ENCODE measurements at places on chromosomes 4 and X.

DNA sequence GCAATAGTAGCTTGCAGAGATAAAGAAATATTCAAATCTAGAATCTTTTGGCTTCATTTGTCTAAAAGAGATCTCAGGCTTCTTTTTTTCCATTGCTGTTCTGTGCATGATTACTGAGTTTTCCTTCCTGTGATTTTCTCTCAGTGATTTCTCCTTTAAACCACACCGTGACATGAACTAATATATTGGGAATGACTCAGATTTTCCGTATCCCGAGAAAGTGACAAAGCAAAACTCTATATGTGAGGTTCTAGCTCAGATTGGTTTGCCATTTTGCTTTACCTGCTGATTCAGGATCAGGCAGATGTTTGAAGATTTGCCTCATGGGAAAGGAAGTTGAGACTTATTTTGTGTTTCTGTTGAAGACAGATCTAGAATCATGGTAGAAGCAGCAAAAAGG is 59.4 kb downstream of the MTHFD2L start:
- DNase-seq: no peak

GRCh38 chrX:150983521-150984168 is 510 bp downstream of the HMGB3 start:
- DNase-seq: no peak

GRCh38 chrX:113058634-113059033 is 218.0 kb upstream of the AMOT start:
- no peak for DNase-seq

- DNase-seq: no peak
These were observed 47.1 kb downstream of the FAM13A start for GRCh38 chr4:89009761-89010369.

GRCh38 chr4:20271950-20272349 is 20.2 kb downstream of the SLIT2 start:
- no peak for DNase-seq

- no peak for DNase-seq
These were observed 21.4 kb upstream of the AFAP1 start for GRCh38 chr4:7960790-7961655.

DNA sequence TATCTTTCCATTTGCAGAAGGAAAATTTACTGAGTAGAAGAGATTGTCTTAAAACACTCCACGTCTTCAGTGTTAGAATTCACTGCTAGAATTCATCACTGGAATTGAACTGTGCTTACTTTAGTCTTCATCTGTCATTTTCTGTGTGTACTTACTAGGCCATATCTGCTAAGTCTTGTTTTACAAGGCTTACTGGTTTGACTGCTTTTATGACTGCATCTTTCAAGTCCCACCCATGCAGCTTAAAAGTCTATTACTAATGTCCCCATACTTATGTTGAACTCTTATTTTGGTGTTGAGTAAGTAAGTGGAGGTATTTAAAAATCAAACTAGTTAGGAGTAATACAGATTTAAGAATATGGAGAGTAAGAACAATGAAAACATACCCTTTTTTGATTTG is 14.6 kb downstream of the CLCN3 start:
- no peak for DNase-seq

DNA sequence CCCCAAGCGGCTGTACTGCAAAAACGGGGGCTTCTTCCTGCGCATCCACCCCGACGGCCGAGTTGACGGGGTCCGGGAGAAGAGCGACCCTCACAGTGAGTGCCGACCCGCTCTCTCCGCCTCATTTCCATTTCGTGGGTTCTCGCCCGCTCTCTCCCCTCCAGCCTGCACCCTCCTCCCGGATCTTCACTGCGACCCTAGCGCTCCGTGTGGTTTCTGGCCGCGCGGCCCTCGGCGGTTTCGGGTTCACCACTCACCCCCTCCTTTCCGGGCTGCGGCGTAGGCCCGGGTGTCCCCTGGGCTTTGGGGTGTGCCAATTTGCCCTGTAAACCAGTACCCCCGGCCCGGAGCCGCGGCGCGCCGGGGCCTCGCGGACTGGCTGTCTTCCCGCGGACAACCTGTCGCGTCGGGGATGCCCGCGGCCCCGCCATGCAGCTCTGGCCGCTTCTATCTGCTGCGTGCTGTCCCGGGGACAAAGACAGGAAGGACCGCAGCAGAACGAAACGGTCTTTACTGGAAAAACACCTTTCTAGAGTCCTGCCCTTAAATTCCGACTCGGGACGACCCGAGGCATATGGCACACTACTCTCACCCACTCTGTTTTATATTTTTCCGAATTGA is 737 bp downstream of the FGF2 start:
- peak; percentile 11 for DNase-seq

- no peak for DNase-seq
These were observed 40.6 kb upstream of the CYP2U1 start for GRCh38 chr4:107890779-107891178.

GRCh38 chrX:130100180-130100579 is 10.1 kb downstream of the ELF4 start:
- DNase-seq: no peak

DNA sequence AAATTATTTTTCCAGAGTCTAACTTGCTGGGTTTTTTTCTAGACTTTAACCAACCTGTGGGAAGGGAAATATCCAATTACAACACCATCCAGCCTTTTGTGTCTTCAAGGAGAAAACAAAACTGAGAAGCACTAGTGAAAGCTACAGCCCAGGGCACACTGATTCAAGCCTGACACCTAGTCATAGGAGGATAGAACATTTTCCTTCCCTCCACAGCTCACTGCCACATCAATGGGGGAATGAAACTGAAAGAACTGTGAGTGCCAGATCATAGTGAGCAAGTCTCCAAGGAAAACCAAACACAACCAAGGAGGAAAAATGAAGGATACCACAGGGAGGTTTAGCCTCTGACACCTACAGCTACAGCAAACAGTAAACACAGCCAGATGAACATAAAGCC is 43.3 kb upstream of the MAGEA8 start:
- DNase-seq: no peak

GRCh38 chr4:147408189-147408588 is 72.7 kb upstream of the EDNRA start:
- no peak for DNase-seq

DNA sequence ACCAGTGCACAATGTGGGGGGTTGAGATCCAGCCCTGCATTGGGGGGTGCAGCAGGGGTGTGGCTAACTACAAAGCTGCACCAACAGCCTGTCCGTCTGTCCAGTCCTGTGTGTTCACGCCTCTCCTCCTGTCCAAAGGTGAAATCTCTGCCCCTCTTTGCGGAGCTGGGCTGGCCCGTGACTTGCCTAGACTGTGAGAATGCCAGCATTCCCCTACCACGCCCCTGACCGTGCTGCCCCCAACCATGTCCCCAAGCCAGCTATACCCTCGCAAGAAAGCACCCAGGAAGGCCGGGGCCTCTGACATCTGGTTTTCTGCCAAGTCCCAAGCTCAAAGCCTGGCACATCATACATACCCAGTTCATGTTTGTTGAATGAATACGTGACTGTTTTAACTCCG is 19.2 kb downstream of the ZFYVE28 start:
- DNase-seq: no peak

- no peak for DNase-seq
These were observed 1163.5 kb downstream of the ARAP2 start for GRCh38 chr4:35080799-35081198.

DNA sequence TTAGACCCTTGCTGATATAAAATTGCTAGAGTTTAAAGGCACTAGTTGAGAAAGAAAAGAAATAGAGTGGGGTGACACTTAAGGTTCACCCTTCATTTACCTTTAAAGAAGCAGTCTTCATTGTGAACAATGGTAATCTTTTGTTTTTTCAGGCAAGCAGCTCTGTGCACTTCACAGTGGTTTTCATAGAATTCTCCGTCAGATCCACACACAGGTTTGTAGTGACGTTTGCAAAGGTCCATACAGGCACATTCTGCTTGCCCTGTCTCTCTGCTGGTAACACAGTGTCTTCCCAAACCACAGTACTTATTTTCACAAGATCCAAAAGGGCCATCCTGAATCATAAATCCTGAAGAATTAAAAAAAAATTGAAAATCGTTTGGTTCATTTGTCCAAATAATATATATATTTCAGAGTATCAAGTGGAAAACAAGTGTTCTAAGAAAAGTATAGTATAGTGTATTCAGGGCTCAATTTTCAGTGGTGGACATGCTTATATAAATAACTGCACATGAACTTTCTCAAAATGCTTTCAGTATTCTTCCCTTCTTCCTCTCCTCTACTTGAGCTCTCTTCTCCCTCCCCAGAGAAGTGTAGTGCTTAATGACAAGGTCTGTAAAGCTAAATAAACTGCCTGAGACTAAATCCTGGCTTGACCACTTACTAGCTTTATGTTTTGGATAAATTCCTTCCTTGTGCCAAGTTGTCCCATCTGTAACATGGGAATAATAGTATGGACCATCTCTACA is 243.3 kb downstream of the FSTL5 start:
- DNase-seq: no peak

- DNase-seq: no peak
These were observed 27.3 kb downstream of the WDR1 start for GRCh38 chr4:10089346-10089745.

DNA sequence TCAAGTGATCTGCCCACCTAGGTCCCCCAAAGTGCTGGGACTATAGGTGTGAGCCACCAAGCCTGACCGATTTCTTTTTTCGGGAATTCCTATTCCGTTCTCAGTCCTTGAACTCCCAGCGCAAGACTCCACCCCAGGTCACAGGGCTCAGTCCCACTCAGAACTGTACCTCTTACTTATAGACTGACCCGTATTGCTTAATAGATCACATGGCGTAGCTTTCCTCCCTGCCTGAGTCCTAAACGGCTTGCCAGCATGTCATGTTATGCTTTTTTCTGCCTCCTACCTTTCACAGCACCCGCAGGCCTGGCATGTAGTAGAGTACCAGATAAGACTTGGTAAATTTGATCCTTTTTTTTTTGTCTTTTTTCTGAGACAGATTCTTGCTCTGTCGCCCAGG is 22.4 kb downstream of the SAT1 start:
- no peak for DNase-seq

- no peak for DNase-seq
These were observed 42.3 kb downstream of the ATRX start for GRCh38 chrX:77743720-77744119.

DNA sequence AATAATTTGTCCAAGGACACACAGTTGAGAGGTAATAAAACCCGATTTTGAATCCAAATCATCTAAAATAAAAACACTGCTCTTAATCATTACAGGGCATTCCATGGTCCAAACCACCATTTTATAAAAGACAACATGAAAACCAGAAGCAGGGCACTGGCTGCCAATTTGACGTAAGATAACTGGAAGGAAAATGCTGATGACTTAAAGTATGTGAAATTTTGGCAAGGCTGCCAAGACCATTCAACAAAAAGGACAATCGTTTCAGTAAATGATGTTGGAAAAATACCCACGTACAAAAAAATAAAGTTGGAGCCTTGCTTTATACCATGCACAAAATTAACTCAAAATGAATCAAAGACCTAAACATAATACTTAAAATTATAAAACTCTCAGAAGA is 344.4 kb downstream of the RAPGEF2 start:
- DNase-seq: no peak

- no peak for DNase-seq
These were observed 49.8 kb upstream of the C1QTNF7 start for GRCh38 chr4:15378062-15378461.

GRCh38 chr4:134552063-134552462 is 350.5 kb upstream of the PABPC4L start:
- no peak for DNase-seq

DNA sequence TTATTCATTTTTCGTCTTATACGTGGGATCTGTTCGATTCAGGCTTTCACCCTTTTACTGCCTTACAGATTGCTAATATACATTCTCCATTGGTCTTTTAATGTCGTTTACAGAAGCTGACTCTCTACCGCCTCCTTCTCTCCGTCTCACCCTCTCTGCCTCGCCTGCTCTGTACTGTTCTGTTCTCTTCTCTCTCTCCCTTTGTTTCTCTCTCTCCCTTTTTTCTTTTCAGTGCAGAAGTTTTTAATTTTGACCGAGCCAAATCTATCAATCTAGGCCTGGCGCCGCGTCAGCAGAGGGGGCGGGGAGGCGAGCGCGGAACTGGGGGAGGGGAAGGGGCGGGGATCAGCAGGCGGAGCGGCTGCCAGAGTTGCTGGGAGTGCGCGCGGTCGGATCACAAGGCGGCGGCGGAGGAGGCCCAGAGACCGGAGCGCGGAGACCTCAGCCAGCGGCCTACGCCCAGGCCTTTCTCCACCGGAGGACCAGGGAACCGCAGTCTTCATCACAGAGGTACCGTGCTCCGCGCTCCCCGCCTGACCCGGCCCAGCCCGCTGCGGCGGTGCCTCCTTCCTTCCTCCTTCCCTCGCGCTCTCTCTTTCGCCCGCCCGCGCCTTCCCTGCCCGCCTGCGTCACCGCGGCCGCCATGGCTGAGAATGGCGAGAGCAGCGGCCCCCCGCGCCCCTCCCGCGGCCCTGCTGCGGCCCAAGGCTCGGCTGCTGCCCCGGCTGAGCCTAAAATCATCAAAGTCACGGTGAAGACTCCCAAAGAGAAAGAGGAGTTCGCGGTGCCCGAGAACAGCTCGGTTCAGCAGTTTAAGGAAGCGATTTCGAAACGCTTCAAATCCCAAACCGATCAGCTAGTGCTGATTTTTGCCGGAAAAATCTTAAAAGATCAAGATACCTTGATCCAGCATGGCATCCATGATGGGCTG is at the start of gene UBQLN2:
UBQLN2 (plus strand) TSS at position 397 of the 931 bp plus-strand sequence; CDS start at position 644, 247 bp downstream.
- peak; percentile 0 for DNase-seq

- DNase-seq: no peak
These were observed 118.0 kb downstream of the PDE5A start for GRCh38 chr4:119510395-119511149.

DNA sequence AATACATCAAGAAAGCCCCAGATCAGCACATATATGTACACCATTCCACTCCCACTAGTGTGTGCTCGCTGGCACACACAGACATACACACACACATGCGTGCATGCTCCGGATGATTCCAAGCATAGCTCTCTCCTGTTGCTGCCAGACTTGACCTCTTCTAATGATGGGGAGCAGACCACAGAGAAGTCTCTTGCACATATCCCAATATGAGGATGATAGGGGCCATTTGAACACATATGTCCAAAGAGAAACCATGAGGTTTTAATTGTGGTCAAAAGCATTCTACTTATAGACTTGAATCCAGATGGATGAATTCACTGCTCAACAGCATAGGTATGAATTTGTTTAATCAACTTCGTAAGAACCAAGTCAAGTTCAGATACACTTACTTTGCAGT is 214.9 kb downstream of the AFF2 start:
- DNase-seq: no peak

DNA sequence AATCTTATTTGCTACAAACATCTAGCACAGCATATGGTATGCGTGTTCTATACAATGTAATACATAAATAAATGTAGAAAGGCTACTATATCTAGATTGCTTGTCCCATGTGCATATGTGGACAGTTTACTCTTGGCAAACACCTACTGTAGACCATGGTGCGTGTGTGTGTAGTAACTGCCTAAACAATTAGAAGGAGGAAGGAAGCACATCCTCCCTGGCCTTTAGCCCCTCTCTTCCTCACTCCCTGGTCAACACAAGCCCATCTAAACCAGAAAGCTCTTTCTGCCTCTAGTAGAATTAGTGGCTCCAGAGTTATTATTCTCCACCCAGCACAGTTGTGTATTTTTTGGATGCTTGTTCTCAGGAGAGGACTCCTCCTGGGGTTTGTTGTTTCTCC is 73.9 kb downstream of the KDR start:
- no peak for DNase-seq

All from SW 1271 (cell line).